ENCODE measurements at places on chromosomes 1 and 21. TPM values are rescaled to one million over a fixed set of nuclear protein-coding genes. Genes with fewer than 3 reads are reported as not detected.

GRCh38 chr1:15943992-15944307 is 32.0 kb downstream of the ZBTB17 start:
- DNase-seq: no peak
- H3K36me3 ChIP-seq: no peaks in the 10 kb centered on the region
- H3K4me1 ChIP-seq: no peaks in the 10 kb centered on the region
- H3K27ac ChIP-seq: no peak overlapping the region
- no peaks in the 10 kb centered on the region for H3K27me3 ChIP-seq

DNA sequence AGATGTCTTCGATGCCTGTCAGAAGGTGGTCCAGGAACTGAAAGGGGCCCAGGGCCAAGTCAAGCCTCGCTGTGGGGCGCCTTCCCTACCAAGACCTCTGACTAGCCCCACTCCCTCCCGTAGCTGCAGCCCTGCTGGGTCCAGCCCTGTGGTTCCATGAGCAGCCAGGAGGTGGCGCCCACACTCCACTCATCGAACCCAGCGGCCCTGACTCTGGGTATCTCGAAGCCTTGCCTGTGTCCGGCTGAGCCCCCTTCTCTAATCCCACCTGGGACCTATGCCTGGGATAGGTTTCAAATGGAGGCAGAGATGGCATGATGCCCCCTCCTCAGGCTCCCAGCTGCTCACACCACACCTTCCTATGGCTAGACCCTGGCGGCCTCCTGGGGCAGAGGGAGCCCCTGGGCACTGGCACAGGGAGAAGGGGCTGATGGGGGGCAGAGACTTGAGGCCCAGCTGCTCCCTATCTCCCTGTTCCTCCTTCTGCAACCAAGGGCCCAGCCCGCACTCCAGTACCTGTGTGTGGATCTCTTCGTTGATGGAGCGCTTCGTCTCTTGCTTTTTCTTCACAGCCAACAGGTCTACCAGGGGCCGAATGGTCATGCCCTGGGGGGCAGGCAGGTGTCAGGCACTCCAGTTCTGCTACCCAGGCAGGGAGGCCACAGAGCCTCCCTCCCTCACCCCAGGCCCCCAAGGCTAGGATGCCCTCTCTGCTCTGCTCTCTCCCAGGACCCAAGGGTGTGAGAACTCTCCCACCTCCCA is 52.0 kb downstream of the SLC9A1 start:
- H3K27ac ChIP-seq: no peak overlapping the region
- peaks cover 14% of the 10 kb centered on the region for H3K4me1 ChIP-seq
- H3K27me3 ChIP-seq: no peaks in the 10 kb centered on the region
- peak; percentile 80 for DNase-seq

The AMIGO1 gene
- total RNA-seq: 1.5 TPM

DNA sequence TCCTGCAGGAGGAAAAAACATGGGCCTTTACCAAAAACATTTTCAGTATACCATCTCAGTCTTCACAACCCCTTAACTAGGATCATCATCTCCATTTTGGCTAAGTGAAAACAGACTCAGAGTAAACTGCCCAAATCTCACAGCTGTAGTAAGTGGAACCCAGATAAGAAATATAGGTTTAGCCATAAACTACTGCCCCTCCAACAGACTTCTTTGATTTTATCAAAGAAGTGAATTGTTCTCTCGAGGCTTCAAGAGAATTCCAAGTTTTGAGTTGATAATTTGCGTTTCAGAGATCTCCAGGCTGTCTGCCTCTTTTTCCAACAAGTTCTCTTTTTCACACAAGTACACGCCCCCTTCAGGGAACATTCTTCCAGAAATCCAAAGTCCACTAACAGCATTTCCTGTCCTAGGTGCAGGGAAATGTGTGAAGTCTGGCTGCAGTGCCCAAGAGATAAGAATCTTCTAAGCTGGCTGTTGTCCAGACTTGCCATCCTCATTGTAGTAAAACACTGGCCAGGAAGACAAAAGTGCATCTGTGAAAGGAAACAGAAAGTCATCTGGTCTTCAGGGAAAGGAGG is 30.8 kb downstream of the RNF19B start:
- H3K27ac ChIP-seq: peak overlapping the region; percentile 58
- no peak overlapping the region for H3K4me3 ChIP-seq
- no peaks in the 10 kb centered on the region for H3K36me3 ChIP-seq
- peaks cover 24% of the 10 kb centered on the region for H3K4me1 ChIP-seq
- DNase-seq: peak; percentile 83

The HCN3 gene
- 8.8 TPM for total RNA-seq

- H3K36me3 ChIP-seq: no peaks in the 10 kb centered on the region
- no peaks in the 10 kb centered on the region for H3K27me3 ChIP-seq
- no peak overlapping the region for H3K27ac ChIP-seq
- DNase-seq: no peak
- H3K4me1 ChIP-seq: no peaks in the 10 kb centered on the region
Observed at GRCh38 chr1:48561444-48561843, 89.4 kb upstream of the SPATA6 start.

Measured in Caco-2 (cell line).